M059J (cell line): ENCODE measurements at places on chromosomes 6 and 20. TPM values are rescaled to one million over a fixed set of nuclear protein-coding genes. Genes with fewer than 3 reads are reported as not detected.
A peak's percentile ranks its signal among the peaks of the same experiment; 100 is the strongest.

Gene OPRM1
- not detected in 2 replicates for total RNA-seq

Gene ALDH8A1
- not detected in 2 replicates for total RNA-seq

Gene EIF6
- total RNA-seq = 303 and 313 TPM in 2 replicates

Gene FABP7
- total RNA-seq = not detected in 2 replicates

Gene BFSP1
- total RNA-seq = 4.8 and 5.5 TPM in 2 replicates

Gene CDK19
- total RNA-seq = 17.1 and 30.7 TPM in 2 replicates

- DNase-seq = no peak
Observed at GRCh38 chr20:50272030-50272723, 81.5 kb downstream of the CEBPB start.

DNA sequence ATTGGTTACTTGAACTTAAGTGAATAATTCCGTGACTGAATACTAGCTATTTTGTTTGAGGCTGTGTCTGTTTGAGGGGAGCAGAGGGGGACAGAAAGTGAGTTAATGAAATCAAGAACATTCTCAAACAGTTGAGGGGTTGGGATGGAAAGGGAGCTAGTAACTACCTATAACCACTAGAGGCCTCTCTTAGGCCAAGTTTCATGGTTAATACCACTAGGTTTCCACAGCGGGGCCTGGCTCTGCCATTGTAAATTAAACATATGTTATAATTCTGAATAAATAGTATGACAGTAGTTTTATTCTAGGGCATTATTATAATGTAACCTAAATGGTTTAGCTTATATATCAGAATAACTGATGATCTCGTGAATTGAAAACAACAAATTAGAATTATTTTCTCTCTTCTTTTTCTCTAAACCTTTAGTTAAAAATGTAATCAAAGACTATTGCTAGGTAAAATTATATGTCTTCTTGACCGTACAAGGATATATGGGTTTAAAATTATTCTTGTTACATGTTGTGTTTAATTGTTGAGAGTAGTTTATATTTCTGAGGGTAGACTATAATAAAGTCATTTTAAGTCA, 108.1 kb downstream of the BCKDHB start:
- DNase-seq = peak; percentile 60

- DNase-seq = no peak
Observed at GRCh38 chr6:138873191-138873590, 77.3 kb downstream of the ECT2L start.

DNA sequence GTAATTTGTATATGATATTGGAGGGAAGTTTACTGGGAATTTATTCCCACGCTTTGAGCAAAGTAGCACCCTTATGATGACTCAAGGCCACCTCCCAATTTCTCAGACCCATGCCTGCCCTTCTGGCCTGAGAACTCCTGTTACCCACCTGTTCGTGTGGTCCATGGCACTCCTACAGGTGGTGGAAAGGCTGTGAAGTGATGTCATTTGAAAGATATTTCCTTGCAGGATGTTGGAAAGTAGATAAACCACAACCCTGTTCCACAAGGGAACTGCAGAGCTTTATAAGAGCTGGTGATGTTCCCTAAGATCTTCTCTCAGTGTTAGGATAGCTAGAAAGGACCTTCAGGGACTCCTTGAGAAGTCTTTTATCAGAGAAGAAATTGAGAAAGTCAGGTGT, 70.5 kb downstream of the ADGRG6 start:
- peak; percentile 93 for DNase-seq

- peak; percentile 59 for DNase-seq
Observed at GRCh38 chr6:72182337-72183246, 296.2 kb downstream of the RIMS1 start.

- no peak for DNase-seq
Observed at GRCh38 chr20:33791959-33792597, 19.1 kb upstream of the CHMP4B start.

GRCh38 chr6:165684333-165684732, 21.3 kb upstream of the PDE10A start:
- DNase-seq = no peak

DNA sequence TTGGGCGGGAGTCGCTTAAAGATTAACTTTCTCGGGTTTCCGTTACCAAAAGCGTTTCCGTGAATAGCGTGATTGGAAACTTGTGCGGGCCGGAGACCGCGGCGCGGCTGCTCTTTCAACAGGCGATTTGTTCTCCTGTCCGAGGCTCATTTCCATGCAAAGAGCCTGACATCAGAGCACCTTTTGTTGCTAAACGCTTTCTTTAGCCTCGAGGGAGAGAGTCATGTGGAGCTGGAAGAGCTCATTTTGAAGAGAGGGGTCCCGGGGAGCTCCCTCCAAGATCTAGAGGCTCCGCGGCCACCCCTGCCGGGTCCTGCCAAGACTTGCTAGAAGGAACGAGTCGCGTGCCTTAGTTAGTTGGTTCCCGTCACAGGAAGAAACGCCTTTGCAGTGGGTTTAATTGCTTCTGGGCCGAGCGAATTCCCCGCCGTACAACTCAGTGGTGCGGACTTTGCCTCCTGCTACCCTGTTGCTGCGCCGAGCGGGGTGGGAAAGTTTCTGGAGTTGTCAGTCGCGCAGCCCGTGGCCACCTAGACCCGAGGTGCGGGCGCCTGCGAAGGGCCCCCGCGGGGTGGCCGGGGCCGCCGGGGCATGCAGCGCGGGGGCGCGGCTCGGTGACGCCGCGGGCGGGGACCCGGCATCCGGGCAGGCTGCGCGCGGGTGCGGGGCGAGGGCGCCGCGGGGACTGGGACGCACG, at the start of gene SASH1:
Gene SASH1 (plus strand): TSS at position 489 of the 697 bp plus-strand sequence. CDS start 230 bp downstream, outside the sequence.
- DNase-seq = peak; percentile 89
